ENCODE measurements at places on chromosomes 1 and 21. TPM values are rescaled to one million over a fixed set of nuclear protein-coding genes. Genes with fewer than 3 reads are reported as not detected.

DNA sequence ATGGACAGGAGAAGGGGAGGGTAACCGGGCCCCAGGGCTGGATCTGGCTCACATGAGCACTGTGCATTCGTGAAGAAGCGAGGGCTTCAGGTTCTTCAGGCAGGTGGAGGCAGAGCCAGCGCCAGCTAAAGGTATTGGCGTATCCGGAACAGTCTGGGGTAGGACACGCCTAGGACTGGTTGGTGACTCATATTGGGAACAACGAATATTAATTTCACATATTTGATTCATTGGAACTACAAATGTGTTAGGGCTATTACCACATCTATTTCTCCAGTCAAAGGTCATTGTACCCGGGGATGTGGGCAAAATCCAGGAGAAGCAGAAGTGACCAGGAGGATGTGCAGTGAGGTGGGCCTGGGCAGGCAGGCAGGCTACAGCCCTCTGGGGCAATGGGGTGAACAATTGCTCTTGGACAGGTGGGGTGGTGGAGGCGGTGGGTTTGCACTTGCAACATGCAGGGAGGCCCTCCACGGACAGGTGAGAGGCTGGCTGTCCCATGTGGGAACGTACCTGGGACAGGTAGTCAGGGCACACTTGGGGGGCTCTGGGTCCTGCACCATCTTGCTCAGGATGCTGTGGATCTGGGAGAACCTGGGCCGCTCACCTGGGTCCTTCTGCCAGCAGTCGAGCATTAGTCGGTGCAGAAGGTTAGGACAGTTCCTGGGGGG lies 26.7 kb downstream of the CDCA8 start:
- no peak overlapping the region for H3K27ac ChIP-seq
- DNase-seq = no peak
- no peak overlapping the region for H3K4me3 ChIP-seq
- peaks cover 23% of the 10 kb centered on the region for H3K4me1 ChIP-seq
- H3K27me3 ChIP-seq = no peaks in the 10 kb centered on the region
- peaks cover 72% of the 10 kb centered on the region for H3K36me3 ChIP-seq

DNA sequence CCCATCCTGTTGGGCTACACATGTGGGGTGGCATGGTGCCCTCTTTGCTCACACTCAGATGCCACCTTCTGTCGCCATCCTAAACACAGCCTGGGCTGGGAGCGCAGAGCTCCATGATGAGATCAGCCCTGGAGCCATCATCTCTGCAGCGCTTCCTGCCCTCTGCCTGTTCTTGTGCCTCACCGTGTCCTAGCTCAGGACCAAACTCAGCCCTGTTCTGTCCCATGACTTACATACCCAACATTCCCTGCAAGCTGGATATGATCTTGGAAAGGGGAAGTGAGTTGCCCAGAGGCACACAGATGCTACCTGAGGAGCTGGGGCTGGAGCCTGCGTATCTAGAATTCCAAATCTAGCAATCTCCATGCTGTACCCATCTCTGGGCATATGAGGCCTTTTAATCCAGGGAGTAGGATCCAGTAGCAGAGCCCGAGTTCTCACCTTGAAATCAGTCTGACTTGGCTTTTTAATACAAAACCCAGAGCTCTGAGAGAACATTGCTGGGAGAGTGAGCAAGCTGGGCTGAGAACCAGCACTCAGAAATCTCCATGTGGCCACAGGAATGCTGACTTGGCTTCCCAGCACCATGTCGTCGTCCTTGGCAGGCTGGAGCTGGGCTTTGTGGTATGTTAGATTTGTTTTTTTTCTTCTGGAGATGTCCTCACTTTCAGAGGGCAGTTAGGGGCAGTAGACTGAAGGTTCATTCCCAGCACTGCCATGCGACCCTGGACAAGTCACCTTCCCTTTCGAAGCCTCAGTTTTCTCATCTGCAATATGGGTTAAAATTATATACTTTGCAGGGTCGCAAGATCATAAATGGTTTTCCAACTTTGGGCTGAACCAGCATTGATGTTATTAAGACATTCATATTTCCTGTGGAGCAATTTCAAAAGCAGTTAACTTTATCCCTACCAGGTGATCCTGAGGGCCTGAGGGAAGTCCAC lies 2.6 kb downstream of the ALPL start:
- H3K36me3 ChIP-seq = no peaks in the 10 kb centered on the region
- peaks cover 26% of the 10 kb centered on the region for H3K27me3 ChIP-seq
- peaks cover 26% of the 10 kb centered on the region for H3K4me1 ChIP-seq

DNA sequence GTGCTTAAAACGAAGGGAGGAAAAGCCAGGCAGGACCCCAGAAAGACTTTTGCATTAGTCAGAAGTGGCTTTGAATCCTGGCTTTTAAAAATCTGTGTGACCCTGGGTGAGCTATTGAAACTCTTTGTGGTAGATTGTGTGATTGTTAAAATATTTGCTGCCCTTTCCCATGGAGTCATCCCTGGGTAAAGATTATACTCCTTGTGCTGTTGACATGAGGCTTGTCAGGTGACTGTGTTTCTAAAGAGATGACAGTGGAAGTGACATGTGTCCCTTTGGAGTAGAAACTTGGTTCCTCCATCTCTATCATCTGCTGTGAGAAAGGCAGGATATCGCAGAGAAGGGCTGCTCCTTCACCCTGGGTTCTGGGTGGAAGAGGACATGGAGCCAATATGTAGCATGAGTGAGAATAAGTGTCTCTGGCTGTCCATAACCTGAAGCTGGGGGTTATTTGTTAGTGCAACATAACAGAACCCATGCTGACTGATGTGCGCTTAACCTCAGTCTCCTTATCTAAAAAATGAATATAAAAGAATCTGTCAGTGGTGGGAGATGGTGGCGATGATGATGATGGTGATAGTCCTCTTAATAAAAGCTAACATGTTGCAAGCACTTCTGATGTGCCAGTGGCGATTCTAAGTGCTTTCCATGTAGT lies 187.6 kb downstream of the RHOU start:
- no peak overlapping the region for H3K4me3 ChIP-seq
- H3K27ac ChIP-seq = no peak overlapping the region
- no peak for DNase-seq
- H3K4me1 ChIP-seq = peaks cover 4% of the 10 kb centered on the region
- H3K36me3 ChIP-seq = no peaks in the 10 kb centered on the region

GRCh38 chr1:245183429-245183828 lies 28.6 kb downstream of the KIF26B start:
- H3K4me3 ChIP-seq = no peak overlapping the region
- H3K27me3 ChIP-seq = no peaks in the 10 kb centered on the region
- no peak overlapping the region for H3K27ac ChIP-seq

DNA sequence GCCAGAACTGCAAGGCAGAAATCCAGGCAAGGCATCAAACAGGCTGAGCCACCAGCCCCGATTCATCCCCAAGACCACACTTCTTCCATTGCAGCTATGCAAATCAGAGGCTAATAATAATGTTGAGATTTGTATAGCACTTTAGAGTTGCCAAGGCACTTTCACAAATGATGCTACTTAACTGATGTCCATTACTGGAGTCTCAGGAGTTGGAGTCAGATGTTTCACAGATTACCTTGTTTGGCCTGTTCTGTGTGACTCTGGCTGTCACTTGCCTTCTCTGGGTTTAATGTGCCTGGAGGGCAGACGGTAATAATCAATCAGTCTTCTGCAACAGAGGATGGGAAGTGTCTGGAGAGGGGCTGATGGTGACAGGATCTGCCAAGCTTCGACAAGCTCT lies 40.8 kb upstream of the MPZL1 start:
- no peak overlapping the region for H3K4me3 ChIP-seq
- H3K4me1 ChIP-seq = peaks cover 3% of the 10 kb centered on the region
- no peak overlapping the region for H3K27ac ChIP-seq
- H3K36me3 ChIP-seq = no peaks in the 10 kb centered on the region
- H3K27me3 ChIP-seq = peaks cover 13% of the 10 kb centered on the region
- no peak for DNase-seq

- no peak overlapping the region for H3K27ac ChIP-seq
- H3K27me3 ChIP-seq = no peaks in the 10 kb centered on the region
- no peak for DNase-seq
- no peaks in the 10 kb centered on the region for H3K36me3 ChIP-seq
- no peak overlapping the region for H3K4me3 ChIP-seq
- no peaks in the 10 kb centered on the region for H3K4me1 ChIP-seq
These were observed 50.7 kb upstream of the KCNE2 start for GRCh38 chr21:34313116-34313515.

Gene CD53
- 15.7 TPM for polyA plus RNA-seq

GRCh38 chr1:37157634-37158033 lies 123.3 kb upstream of the GRIK3 start:
- DNase-seq = no peak
- no peak overlapping the region for H3K4me3 ChIP-seq
- peaks cover 5% of the 10 kb centered on the region for H3K4me1 ChIP-seq

DNA sequence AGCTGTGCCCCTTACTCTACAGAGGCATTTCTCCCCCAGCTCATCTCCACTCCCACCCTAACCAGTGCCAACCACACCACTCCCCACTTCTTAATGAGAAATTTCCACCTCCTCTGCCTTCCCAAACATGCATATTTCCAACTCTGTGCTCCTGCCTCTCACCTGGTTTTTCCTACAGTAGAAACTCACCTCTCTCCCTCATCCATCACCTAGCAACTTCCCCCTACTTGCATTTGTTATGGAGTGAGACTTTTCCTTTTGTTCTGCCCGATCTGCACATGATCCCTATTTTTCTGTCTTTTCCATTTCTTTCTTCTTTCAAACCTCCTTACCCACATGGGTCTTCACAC lies 11.9 kb downstream of the RGS8 start:
- DNase-seq = no peak
- H3K4me1 ChIP-seq = peaks cover 34% of the 10 kb centered on the region
- H3K27me3 ChIP-seq = no peaks in the 10 kb centered on the region
- H3K27ac ChIP-seq = no peak overlapping the region
- H3K4me3 ChIP-seq = no peak overlapping the region

DNA sequence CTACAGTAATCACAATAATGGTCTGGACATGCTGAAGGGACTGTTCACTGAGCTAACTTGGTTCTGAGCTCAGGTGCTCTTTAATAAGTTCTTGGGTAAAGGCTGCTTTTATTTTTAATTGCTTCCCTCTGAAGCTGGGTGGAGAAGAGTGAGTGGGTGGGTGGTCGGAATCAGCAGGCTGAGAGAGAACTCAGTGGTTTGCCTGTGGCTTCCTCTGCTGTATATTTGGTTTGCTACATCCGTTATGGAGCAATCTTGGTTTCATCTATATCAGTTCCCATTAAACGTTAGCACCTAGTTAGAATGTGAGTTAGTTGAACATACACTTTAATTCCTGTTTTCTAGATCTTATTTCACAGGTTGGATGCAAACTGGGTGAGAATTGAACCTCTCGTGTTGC lies 23.3 kb downstream of the CNIH4 start:
- no peak for DNase-seq
- no peak overlapping the region for H3K27ac ChIP-seq
- H3K4me3 ChIP-seq = no peak overlapping the region

- H3K4me1 ChIP-seq = no peaks in the 10 kb centered on the region
- no peaks in the 10 kb centered on the region for H3K36me3 ChIP-seq
- no peaks in the 10 kb centered on the region for H3K27me3 ChIP-seq
- no peak overlapping the region for H3K27ac ChIP-seq
- no peak for DNase-seq
- H3K4me3 ChIP-seq = no peak overlapping the region
These were observed 408.4 kb downstream of the NTNG1 start for GRCh38 chr1:107549152-107549810.

DNA sequence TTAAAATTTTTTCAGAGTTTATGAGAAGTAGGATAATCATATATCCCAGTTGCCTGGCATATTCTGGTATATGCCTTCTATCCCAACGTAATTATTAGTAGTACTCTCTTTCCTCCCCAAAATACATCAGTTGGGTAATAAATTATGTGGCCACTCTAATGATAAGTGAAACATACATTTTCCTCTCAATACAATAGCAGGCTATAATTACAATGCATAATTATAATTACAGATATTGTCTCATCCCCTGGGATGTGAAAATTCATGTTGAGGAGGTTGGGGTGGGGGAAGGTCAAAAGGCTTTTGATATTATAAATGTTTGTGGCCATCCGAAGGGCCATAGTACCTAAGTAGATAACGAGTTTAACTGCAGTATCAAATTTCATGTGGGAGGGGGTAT lies 277.1 kb downstream of the ST6GALNAC3 start:
- no peak overlapping the region for H3K27ac ChIP-seq
- H3K36me3 ChIP-seq = no peaks in the 10 kb centered on the region
- DNase-seq = no peak
- no peaks in the 10 kb centered on the region for H3K4me1 ChIP-seq

DNA sequence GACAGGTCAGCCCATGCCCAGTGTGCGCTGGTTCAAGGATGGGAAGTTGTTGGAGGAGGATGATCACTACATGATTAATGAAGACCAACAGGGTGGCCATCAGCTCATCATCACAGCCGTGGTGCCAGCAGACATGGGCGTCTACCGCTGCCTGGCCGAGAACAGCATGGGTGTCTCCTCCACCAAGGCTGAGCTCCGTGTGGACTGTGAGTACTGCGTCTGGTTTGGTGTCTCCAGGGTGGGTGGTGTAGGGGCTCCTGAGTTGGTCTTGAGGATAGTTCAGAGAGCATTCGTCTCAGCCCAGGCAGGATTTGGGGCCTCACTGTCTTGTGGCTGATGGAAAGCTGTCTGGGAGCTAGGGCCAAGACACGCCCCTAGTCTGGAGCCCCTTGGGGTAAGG lies 83.2 kb downstream of the TRIM11 start:
- peaks cover 41% of the 10 kb centered on the region for H3K36me3 ChIP-seq
- H3K27me3 ChIP-seq = no peaks in the 10 kb centered on the region
- DNase-seq = no peak
- no peaks in the 10 kb centered on the region for H3K4me1 ChIP-seq

DNA sequence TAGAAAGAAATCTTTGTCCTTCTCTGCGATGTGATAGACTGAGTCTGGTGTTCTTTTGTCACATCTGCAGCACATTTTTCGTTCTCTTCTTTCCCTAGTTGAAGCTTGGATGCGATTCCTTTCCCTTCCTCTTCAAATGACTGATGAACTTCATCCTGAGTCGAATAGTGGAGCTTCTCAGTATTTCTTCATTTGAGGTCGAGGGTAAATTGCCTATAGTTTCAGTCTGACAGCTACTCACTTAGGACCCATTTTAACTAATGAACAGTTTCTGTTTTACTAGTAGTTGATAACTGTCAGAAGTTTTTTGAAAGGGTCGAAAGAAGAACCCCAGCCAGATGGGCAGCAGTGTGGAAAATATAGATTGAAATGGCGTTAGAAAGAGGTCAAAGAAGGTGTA lies 4.7 kb upstream of the REG4 start:
- no peaks in the 10 kb centered on the region for H3K36me3 ChIP-seq
- DNase-seq = no peak
- no peak overlapping the region for H3K27ac ChIP-seq
- no peaks in the 10 kb centered on the region for H3K4me1 ChIP-seq
- H3K4me3 ChIP-seq = no peak overlapping the region
- H3K27me3 ChIP-seq = no peaks in the 10 kb centered on the region

GRCh38 chr1:6447016-6447817 lies 18.8 kb downstream of the TNFRSF25 start:
- H3K27ac ChIP-seq = no peak overlapping the region
- peaks cover 3% of the 10 kb centered on the region for H3K36me3 ChIP-seq
- H3K27me3 ChIP-seq = peaks cover 50% of the 10 kb centered on the region
- H3K4me3 ChIP-seq = no peak overlapping the region
- DNase-seq = no peak

Gene TMPRSS15
- polyA plus RNA-seq = 0.13 TPM

Gene S100A12
- not detected for polyA plus RNA-seq

GRCh38 chr1:72891976-72892375 lies 609.6 kb upstream of the NEGR1 start:
- H3K4me3 ChIP-seq = no peak overlapping the region
- no peaks in the 10 kb centered on the region for H3K4me1 ChIP-seq
- H3K27ac ChIP-seq = no peak overlapping the region
- DNase-seq = no peak

GRCh38 chr1:111497592-111497991 lies 5.8 kb downstream of the ADORA3 start:
- no peaks in the 10 kb centered on the region for H3K36me3 ChIP-seq
- H3K4me1 ChIP-seq = no peaks in the 10 kb centered on the region
- no peak overlapping the region for H3K4me3 ChIP-seq
- H3K27ac ChIP-seq = no peak overlapping the region
- DNase-seq = no peak
- no peaks in the 10 kb centered on the region for H3K27me3 ChIP-seq

Gene TESK2
- 4.0 TPM for polyA plus RNA-seq
